ENCODE measurements at places on chromosomes 5 and 9.

GRCh38 chr9:7104625-7105024, 346.9 kb downstream of the KDM4C start:
- no peak for DNase-seq

DNA sequence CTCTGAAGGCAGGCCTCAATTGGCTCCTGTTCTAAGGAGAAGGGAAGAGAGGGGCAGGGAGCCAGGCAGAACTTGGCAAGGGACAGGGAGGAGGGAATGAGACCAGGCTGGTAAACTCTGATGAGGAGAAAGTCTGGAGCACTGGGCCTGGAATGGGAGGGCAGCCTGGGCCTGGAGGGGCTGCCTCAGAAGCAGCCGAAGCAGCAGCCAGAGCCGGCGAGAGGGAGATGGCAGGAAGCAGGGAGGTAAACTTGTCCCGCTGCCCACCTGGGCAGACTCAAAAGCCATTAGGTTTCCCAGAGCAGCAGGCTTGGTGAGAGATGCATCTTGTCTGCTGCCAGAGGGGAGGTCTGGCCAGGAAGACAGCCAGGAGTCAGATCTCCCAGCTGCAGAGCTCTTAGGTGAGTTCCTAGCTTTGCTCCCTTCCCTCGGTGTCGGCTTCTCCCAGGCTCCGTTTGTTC, 37.0 kb upstream of the CRB2 start:
- no peak for DNase-seq

DNA sequence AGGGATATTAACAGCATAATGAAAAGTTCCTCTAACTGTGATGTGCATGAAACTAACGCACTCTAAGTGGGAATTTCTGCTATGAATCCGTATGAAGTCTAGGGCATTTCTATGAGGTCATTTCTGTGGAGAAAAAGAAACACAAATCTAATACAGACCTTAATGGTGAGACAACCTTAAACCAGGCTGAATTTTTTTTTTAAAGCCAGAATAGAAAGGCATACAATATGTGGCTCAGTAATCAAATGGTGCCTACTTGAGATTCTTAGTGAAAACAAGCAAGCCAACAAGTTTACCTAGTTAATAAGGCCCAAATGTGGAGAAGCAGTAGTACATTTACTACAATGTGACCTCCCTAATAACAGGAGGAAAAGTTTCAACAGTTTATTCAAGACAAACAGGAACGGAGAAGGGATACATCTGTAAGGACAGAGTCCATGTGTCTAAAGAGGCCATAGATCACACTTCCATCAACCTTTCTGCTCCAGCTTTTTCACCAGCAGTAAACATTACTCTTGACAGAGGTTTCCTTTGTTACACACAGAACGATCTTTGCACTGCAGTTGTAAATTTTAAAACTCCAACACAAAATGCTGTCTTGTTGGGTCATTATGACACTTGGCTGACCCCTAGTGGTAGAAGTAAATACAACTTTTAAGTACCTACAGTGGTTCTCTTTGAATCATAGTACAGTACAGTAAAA, 26.2 kb downstream of the CARNMT1 start:
- DNase-seq = no peak

DNA sequence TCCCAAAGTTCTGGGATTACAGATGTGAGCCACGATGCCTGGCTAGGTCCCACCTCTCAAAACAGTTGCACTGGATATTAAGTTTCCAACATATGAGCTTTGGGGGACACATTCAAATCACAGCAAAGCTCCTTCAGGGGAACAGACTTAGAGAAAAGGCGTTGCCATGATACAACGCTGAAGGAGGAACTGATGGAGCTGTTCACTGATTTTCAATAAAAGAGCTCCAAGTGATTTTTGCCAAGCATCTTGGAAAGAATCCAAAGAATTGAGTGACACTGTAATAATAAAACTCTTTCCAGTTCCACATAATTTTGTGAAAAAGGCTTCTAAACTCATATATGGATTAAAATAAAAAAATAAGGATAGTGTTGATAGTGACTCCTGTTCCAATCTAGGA, 72.5 kb downstream of the CSNK1A1 start:
- DNase-seq = no peak

- no peak for DNase-seq
Measured at GRCh38 chr9:99008203-99008602, 64.5 kb downstream of the COL15A1 start.

DNA sequence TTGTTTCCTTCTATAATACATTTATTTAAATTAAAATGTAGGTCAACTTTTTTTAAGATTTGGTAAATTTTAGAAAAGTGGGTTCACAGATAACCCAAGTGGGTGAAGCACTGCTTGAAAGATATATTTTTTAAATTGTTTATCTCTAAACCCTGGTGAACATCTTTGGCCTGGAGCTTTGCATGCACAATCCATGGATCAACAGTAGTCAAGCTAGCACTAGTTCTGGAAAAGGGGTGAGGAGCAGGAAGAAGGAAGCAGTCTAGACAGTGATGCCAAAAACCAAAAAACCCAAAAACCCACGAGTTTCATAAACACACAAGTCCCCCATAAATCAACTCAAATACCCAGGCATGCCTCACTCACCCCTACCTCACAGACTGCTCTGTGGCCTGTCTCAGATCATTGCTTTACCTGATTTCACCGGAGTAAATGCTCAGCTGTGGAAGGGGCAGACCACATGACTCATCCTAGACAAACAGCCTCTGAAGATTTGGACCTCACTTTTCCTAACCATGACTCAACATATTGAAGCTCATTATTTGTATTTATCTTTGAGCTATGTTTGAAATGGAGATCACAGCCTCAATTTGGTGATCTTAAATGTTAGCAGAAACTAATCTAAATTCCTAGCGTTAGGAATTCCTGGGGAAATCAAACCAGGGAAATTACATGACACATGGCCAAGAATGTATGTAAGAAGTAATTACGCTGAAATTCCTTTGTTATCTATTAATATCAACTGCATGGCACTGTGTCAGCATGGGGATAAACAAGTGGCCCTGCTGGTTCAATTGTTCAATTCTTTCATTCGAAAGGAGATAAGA, 149.6 kb downstream of the ZNF608 start:
- DNase-seq = no peak

DNA sequence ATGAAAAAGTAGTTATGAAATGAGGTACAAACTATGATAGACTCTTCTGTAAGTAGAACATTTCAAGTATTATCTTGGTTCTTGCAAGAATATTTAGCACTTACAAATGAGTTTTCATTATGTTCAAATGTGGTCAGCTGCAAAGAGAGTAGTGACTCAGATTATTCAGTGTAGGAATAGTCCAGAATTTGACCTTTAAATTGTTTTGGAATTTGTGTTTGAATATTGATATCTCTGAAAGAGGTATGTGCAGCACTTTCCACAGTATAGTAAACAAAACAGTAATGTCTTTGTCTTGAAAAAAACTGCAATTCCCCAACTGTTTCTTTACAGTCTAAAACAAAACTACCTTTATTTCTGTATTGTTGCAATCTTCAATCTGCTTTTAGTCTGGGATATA, 56.1 kb downstream of the WDR70 start:
- DNase-seq = no peak

- DNase-seq = no peak
Measured at GRCh38 chr9:38295764-38296163, 96.7 kb upstream of the ALDH1B1 start.

GRCh38 chr5:112419164-112419985, at the start of gene EPB41L4A:
TSS of gene EPB41L4A (minus strand) at chr5:112419277. CDS start at chr5:112419039, 238 bp downstream.
- peak; percentile 75 for DNase-seq

DNA sequence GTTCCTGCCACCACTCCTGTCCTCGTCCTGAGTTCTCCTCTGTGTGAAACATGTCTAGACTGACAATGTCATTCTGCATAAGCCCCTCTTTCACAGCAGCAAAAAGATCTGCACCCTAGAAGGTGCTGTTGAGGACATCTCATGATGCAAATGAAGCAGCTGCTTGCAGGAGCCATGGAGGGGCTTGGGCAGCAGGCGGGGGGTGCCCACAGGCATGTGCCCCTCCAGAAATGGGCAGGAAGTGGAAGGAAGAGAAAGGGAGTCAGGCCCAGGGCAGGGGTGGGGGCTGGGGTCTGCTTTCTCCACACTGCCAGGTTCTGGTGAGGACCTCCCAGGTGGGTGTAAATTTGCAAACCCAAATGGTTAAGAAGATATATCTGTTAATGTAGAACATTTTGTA, 54.5 kb upstream of the KCNMB1 start:
- DNase-seq = no peak

GRCh38 chr9:34892886-34893285, 65.2 kb upstream of the PHF24 start:
- no peak for DNase-seq

DNA sequence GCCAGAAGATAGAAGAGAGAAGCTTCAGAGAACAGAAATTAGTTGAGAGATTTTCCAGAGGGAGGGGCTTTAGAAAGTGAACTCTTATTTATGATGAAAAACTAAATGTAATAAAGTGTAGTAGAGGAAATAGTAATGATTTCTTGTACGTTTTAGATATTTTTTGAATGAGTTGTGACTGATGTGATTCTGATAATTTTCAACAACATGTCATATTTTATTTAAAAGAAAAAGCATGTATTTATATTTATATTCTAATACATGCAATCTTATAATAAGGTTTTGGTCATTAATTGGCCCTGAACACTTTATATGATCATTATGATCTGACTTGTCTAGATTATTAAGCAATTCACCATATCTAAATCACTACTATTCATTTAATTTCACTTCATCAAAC, 735.2 kb upstream of the CDH9 start:
- no peak for DNase-seq

Data from left cardiac atrium (tissue), 4 donors.